AG08395 (cell line): ENCODE measurements at places on chromosomes 5 and 9.

DNA sequence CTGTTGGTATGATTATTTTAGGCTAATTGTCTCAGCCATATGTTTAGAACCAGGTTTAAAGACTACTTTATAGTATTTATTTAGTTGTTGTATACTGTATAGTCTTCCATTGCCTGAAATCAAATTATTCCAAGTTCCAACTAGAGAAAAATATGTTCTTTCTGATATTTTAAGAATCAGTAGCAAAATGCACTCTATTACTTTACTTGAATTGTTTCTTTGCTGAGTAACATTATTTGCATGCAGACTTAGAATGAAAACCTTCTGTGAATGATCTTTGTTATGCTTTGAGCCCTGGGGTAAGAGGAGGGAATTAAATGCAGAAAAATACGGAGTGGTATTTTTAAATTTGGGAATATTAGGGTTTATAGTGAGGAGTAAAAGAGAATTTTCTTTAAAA is 47.9 kb downstream of the MEGF10 start:
- DNase-seq, result no peak

GRCh38 chr5:145341842-145342241 is 493.3 kb downstream of the PRELID2 start:
- no peak for DNase-seq

GRCh38 chr5:173531863-173532262 is 84.6 kb downstream of the BOD1 start:
- no peak for DNase-seq

DNA sequence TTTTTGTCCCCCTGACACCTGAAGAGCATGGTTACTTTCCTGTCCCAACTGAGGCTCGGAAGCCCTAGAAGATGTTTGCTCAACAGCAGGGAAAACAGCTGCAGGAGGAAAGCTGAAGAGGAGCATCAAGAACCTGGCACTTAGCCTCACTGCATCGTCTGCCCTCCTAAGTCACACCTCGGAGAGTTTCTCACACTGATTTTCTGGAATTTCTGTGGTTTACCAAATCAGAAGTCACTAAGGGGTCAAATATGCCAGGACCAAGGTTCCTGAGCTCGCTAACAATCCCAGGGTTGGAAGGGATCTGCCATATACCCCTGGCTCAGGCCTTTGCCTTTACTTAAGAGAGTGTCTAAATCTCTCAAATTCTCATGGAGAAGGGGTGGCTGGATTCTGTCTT is 5.3 kb downstream of the IL12B start:
- no peak for DNase-seq

GRCh38 chr9:8268216-8268878 is 468.8 kb upstream of the DMAC1 start:
- no peak for DNase-seq

DNA sequence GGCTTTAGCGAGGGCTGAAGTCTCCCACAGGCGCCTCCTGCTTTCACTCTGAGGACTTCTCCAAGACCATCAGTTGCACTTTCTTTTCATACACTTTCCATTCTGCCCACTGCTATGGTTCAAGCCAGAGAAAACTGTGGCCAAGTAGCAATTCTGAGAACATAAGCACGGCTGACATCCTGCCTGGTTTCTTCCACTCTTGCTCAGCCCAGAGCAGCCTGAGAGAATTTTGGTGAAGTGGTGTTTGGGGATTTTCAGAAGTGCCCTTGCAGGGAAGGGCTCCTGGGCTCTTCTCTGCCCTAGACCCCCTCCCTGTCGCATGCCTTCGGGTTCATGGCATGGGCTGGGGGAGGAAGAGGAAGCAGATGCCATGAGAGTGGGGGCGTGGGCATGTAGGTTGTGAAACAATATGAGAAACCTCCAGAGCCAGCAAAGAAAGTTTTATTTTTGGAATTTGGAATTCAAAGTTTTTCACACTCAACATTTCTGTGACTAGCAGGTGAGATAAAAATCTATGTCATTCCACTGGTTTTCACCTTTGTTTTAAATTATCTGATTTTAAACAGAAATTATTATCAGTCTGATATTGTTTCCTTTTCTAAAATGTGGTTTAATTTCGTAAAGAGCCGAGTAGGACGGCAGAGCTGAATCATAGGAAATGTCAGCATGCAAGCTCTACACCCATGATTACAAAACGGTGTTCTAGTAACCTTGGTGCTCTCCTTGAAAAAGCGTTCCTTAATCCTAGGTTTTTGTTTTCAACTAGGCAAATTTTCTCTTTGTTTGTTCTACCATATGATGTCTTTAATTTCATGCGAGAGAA is 27.8 kb upstream of the TNFSF8 start:
- DNase-seq, result no peak

DNA sequence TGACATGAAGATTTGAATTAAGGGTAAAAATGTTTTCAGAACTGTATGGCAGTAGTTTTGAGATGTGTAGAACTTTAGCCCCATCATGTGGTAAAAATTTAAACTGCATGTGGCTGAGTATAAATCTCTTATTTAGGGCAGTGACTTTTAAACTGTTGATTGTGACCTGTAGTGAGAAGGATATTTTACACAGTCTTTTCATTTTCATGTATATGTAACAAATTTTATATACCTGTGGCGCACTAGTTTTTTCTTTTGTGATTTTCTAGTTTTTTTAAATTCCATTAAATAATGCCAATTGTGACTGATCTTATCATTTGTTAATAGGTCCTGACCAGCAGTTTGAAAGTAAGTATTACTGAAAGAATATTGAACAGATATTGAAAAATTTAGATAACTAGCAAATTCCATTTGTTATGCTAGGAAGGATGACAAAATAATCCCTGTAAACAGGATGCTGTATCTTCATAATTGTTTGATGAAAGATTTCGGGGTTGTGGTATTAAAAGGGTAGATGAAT is 47.2 kb downstream of the GPBP1 start:
- peak; percentile 61 for DNase-seq

GRCh38 chr9:32524892-32525708 is 896 bp downstream of the RIGI start:
- no peak for DNase-seq

- no peak for DNase-seq
These were observed 422.3 kb downstream of the SPATA31D1 start for GRCh38 chr9:82410866-82411265.

GRCh38 chr5:126875303-126875785 is 98.4 kb downstream of the LMNB1 start:
- no peak for DNase-seq

- DNase-seq, result no peak
These were observed 413.6 kb downstream of the ENC1 start for GRCh38 chr5:74226716-74227485.

GRCh38 chr5:133114933-133115310 is 63.1 kb downstream of the HSPA4 start:
- no peak for DNase-seq

DNA sequence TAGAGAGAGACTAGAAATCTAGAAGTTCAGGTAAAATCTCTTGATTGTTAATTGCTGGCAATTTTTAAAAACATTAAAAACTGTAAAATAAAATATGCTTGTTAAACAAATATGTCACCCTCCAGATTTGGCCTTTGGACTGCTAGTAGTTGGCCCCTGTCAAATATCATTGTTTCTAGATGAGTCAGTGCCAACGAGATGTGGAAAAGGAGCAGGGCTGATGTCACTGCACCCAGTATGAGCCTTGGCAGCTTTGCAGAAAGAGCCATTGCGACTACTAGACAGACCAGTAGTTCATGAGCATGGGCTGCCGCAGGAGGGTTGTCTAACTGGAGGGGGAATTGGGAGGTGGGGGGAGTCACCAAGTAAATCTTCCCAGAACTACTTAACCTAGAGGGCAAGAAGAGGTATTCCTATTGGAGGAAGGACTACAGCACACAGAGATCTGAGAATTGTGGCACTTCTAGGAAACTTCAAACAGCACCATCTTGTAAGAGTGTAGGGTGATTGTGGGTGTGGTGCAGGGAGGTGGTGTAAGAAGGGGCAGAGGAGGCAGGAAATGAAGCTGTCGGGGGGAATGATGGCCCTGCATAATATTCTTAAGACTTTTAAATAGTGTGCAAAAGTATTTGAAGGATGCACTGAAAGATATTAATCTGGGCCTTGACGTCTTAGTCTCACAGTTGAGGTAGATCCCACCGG is 7.1 kb upstream of the DOCK2 start:
- DNase-seq, result peak; percentile 85

GRCh38 chr5:5905186-5905585 is 473.2 kb downstream of the MED10 start:
- DNase-seq, result no peak

DNA sequence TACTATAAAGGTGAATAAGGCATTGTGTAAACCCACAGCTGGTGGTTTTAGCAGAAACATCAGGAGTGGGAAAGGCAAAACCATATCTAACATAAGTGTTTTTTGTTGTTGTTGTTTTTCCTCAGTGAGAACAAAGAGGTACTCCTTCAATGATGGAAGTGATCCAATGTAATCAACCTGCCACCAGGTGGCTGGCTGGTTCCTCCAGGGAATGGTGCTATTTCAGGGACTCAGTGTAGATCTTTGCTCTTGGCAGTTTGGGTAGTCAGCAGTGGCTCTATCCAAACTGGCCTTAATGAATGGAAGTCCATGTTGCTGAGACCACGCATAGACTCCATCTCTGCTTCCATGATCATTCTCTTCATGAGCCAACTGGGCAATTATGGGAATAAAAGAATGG is 10.8 kb downstream of the DMRTA1 start:
- DNase-seq, result no peak

DNA sequence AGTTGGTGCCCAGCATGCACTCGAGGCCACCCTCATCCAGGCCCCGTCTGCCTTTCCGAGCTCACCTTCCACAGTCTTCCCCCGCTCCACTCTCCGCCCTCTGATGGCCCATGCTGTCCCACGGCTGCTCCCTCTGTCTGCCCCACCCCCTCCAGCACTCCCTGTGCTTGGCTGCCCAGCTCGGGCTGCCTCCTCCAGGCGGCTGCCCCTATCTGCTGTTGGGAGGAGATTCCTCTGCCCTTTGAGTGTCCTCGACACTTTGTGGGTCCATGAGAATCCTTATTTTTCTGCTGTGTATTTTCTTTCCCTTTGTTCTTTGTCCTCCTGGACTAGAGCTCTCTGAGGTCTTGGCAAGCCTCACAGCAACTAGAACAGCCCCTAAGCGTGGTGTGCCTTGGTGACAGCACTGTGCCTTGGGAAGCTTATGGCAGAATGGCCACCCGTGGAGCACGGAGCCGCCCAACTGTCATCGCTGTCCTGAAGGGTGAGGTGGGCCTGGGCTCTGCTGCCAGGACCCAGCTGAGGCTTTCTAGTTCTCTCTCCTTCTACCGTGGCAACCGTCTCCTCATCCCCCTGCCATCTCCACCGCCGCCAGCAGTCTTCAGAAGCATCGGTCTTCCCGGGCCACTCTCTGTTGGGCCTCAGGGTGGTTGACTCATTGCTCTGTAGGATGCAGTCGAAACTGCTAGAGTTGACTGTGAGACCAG is 5.2 kb downstream of the NTMT1 start:
- DNase-seq, result no peak

GRCh38 chr5:143065996-143066522 is 295.9 kb downstream of the ARHGAP26 start:
- no peak for DNase-seq

- no peak for DNase-seq
These were observed 16.7 kb downstream of the TRAF1 start for GRCh38 chr9:120909904-120910303.

DNA sequence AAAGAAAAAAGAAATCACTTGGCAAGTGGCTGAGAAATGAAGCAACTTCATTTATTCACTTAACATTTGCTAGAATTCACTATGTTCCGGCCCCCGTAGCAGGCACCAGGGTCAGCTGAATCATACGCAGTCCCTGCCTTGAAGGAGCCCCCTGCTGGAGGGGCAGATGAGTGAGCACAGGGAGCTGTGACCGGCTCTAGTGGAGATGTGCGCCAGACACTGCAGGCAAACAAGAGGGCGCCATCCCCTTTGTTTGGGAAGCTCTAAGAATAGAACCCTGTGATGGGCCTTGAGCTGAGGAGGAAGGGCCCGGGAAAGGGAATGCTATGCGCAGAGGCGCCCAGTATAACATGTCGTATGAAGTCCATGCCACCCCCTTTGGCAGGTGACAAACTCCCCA is 20.2 kb upstream of the RPL26L1 start:
- no peak for DNase-seq

GRCh38 chr5:137761566-137761965 is 7.4 kb upstream of the HNRNPA0 start:
- no peak for DNase-seq
